ENCODE measurements at places on chromosomes 16 and 17.

DNA sequence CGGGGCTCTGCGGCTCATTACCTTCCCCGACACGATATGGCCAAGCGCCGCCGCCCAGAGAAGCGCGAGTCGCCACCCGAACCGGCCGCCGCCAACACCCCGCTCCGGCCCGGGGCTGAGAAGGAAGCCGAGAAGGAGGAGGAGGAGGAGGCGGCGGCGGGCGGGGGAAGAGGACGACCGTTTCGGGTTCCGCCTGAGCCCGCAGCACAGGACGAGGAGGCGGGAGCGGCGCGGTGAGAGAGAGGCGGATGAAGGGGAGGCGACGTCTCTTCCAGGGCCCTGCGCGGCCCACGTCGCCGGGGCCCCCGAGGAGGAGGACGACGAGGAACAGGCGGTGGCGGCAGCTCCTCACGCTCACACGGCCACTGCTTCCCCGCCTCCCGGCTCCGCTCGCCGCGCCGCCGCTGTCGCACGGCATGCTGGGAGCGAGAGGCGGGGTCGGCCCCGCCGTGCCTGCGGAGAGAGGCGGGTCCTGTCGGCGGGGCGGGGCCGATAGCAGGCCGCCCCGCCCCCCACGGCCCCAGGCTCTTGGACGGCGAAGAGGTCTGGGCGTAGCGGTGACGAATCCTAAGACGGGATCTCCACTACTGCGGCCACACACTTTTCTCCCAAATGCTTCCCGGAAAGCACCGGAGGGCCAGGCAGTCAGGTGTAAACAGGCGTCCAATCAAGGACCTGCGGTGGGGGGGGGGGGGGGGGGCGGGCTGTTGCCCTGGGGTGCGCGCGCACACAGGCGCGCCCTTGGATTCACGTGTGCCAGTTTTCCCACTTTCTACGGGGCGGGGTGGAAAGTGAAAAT, 97.3 kb upstream of the METTL9 start:
- peak; percentile 93 for DNase-seq

DNA sequence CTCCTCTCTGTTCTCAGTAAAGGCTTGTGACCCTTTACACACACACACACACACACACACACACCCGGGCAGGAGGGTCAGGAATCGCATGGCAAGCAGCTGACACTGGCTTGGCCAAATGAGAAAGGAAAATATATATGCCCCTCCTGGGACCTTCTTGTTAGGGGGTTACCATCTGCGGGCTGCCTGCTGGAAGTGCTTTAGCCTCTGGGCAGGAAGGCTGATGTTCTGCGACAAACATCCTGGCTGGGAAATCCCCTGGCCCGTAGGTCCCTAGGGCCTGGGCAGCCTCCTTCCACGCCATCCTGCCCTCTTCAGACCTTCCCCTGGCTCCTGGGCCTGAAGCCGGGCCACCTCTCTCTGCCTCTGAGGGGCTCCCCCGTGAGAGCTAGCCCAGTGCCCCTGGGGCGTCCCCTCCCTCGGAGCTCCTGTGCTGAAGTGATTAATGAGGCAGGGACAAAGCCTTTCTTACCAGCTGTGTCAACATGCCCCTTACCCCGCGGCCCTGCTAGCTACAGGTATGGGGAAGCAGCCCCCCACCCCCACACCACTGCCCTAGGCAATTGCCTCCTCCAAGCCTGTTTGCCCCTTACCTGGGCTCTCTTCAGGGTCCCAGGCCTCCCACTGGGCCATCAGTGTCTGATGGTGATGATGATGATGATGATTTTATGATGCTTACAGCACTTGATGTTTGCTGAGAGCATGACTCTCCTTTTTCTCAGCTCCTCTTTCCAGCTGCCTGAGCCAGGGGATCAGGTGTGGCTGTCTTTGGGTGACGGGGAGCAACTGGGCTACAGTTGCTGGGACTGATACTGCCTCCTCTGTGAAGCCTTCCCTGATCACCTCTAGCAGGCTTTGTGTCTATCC, 32.8 kb upstream of the ETV4 start:
- DNase-seq, result peak; percentile 19

DNA sequence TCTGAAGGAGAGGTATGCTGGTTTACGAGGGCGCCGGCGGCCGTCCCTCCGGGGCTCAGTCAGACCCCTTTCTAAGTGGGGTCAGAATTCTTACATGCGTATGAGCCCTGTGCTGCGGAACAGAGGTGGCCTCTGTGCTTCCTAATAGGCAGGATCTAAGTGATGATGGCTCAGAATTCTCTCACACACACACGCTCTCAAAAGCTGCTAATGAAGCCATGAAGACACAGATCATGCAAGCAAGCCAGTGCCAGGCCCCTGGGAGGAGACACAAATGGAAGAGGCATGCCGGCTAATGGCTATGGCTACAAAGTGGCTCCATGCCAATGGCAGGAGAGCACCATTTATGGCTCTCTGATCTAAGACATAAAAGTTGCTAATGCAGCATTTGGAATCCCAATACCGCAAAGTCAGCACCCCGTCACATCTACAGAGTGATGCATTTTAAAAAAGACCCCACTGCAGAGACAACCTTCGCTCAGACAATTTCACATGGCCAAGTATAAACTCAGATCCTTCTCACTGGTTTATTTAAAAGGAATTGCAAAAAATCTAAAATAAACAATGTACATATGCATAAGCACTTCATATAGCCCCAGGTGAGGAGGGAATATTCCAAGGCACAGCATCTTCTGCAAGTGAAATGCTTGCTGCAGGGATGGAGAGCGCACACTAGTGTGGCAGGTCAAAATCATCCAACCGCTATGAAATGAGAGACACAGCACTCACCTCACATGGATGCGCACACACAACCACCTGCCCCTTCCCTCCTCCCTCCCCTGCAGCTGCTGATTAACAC, 24.5 kb downstream of the NPLOC4 start:
- no peak for DNase-seq

GRCh38 chr16:80984124-80984892, 22.4 kb downstream of the CMC2 start:
- DNase-seq, result no peak

DNA sequence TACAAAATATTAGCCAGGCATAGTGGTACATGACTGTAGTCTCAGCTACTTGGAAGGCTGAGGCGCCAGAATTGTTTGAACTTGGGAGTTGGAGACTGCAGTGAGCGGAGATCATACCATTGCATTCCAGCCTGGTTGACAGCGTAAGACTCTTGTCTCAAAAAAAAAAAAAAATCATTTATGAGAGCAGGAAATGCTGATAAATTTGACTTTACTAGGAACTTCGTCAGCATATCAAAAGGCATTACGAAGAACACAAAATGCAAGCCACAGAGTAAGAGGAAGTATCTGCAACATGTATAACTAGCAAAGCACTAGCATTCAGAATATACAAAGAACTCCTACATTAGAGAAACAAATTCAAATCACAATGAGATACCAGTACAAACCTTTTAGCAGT, 279.3 kb downstream of the ZFHX3 start:
- DNase-seq, result no peak

- no peak for DNase-seq
These were observed 373.4 kb upstream of the KIF2B start for GRCh38 chr17:53449324-53449723.

DNA sequence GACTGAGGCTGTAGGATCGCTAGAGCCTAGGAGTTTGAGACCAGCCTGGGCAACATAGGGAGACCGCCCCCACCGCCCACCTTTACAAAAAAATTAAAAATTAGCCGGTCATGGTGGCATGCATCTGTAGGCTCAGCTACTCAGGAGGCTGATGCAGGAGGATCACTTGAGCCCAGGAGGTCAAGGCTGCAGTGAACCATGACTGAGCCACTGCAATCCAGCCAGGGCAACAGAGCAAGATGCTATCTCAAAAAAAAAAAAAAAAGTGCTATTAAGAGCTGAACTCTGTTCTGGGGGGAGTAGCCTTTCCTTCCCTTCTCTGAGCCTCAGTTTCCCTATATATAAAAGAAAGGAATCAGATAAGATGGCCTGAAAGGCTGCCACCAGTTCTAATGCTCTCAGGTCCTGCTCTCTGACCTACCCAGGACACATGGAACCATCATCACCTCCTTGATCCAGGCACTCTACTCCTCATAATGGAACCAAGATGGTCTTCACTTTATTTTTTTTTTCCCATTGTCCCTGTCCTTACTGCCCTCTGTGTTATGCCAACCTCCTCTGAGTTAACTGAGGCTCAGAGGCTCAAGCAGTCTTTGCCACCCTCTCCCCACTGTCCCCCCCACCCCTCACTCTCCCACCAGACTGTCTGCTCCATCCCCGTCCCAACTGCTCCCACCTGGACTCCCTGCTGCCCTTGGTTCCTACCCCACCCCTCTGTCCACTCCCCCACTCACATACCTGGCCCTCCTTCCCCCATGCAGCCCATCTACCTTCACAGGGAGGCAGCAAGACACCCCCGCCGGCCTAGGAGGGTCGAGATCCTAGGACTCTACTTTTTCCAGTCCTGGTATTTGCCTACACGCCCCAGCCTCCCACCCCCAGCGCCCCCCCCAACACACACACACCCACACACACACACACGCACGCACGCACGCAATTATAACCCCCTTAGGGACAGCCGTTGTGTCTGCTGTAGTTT, 23.8 kb upstream of the EIF1 start:
- DNase-seq, result no peak

GRCh38 chr16:24991349-24991748, 23.8 kb downstream of the ARHGAP17 start:
- no peak for DNase-seq

Data from T-helper 17 cell (primary cell).